Activated CD4-positive, alpha-beta T cell treated with anti-CD3 and anti-CD28 coated beads, Interleukin-10, Interleukin-2, amounts not matched to agents 100 ng/mL and 50 ng/mL, durations not matched to agents 16 hours and 8 hours (primary cell): ENCODE measurements at places on chromosomes 7 and 10.

GRCh38 chr10:69321865-69322264, 43.6 kb downstream of the HK1 start:
- DNase-seq = no peak

GRCh38 chr10:110163192-110163773, 44.1 kb upstream of the MXI1 start:
- DNase-seq = no peak

DNA sequence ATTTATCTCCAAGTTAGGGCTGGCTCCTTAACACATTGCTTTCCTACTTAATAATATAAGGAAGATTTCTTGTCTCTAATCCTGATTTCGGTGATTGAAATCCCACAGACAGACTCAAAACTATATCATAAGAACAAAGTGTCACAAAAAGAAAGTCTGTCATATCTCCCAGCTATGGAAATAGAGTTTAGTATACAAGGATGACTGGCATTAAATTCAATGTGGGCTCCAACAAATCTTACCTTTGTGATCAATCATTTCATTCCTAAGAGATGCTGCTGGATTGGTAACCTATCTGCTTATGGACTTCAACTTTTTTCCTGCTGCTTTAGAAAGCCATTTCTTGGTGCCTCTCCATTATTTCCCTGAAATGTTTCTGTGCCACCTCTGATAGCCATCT, 39.5 kb upstream of the ZRANB1 start:
- DNase-seq = no peak

- peak; percentile 69 for DNase-seq
These were observed 79.0 kb upstream of the TMEM168 start for GRCh38 chr7:112869111-112869774.

DNA sequence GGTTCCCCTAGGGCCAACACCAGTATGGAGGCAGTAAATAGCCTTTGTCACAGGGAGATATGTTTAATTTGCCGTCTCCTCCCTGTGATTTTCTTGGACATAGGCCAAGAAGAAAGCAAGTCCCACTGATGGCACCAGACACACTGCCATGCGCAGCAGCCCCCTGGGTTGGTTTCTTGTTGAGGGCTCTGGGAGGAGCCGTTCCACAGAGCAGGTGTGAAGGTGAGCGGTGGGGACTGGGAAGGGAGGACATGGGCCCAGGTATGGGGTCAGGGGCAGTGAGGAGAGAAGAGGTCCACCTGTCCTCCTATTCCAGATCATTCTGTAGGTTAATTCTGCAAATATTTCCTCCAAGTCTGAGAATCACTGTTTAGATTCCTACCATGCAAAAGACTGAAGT, 376.1 kb downstream of the PLXNA4 start:
- no peak for DNase-seq

- DNase-seq = no peak
These were observed 8.6 kb upstream of the UPF2 start for GRCh38 chr10:12051241-12051640.

DNA sequence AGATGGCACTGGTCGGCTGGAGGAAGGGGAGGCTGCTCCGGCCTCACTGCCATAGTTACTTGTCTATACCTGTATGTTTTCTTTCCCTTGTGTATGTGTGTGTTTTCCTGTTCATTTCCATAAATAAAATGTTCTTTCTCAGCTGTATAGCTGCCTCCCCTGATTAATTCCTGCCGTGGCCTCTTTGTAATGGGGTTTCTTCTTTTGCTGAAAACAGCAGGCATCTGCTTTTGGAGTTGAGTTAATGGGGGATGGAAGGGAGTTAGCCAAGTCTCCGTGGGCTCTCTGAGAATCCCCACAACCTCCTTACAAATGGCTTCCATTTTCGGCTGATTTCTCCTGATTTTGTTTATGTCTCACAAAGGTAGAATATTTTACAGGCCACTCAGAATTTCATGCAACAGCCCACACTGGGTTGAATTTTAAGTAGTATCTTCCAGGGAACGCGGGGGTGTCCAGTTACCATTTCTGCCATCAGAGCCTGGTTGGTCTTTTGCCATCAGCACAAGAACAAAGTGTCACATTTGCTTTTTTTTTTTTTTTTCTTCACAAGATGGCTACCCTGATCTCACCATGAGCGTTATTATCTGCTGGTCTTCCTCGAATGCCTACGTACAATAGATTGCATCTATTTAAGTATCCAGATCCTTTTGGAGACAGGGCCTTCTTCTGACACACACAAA, 88.1 kb upstream of the NRP1 start:
- no peak for DNase-seq

- DNase-seq = no peak
These were observed 316.0 kb upstream of the SEMA3C start for GRCh38 chr7:81234896-81235295.

- no peak for DNase-seq
These were observed 13.2 kb downstream of the TACR2 start for GRCh38 chr10:69403519-69403918.

DNA sequence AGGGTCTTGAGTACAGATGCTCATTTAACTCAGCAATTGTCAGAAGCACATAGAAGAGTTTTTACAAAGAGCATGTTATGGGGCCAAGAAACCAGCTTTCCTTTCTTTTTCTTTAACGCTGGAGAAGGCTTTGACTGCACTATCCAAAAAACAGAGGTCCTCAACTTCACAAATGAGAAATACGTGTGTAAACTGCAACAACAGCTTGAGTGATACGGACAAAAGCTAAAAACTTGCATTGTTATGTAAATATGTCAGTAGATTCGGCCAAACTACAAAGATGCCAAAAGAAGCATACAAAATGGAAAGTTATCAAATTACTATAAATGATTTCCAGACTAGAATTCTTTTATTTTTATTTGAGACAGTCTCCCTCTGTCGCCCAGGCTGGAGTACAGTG, 62.4 kb upstream of the C10orf90 start:
- no peak for DNase-seq

- no peak for DNase-seq
These were observed 592.5 kb downstream of the TYW1 start for GRCh38 chr7:67589183-67589582.

- DNase-seq = no peak
These were observed at the start of gene NEUROG3 for GRCh38 chr10:69573056-69573806. NEUROG3 (minus strand) TSS chr10:69573422; CDS start chr10:69573043, 379 bp downstream.

- DNase-seq = peak; percentile 31
These were observed 209.4 kb downstream of the CELF2 start for GRCh38 chr10:11227103-11227502.

GRCh38 chr10:72223743-72224101, 7.6 kb upstream of the ASCC1 start:
- DNase-seq = no peak

DNA sequence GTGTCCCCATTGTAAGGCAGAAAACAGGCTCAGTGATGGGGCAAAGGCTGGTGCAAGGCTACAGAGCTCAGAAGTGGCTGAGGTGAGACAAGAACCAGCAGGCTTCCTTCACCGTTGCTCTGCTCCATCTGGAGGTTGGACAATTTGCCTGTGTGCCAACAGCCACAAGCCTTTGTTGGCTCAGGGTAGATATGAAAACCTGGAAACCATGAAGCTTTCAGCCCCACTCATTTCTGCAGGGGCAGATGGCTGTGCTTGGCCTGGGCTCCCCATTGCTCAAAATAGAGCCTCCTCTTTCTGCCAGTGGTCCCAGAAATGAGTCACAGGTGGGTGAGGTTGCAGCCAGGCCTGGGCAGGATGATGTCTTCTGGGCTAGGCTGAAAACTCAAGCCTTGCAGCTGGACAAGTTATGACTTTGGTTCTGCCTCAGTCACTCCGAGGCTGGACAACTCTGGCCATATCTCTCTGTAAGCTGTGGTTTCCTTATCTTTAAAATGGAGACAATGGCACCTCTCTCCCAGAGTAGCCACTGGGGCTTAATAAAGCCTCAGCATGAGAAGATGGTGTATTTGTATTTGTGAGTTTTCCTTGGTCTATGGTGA, 12.2 kb upstream of the ZNF273 start:
- no peak for DNase-seq

DNA sequence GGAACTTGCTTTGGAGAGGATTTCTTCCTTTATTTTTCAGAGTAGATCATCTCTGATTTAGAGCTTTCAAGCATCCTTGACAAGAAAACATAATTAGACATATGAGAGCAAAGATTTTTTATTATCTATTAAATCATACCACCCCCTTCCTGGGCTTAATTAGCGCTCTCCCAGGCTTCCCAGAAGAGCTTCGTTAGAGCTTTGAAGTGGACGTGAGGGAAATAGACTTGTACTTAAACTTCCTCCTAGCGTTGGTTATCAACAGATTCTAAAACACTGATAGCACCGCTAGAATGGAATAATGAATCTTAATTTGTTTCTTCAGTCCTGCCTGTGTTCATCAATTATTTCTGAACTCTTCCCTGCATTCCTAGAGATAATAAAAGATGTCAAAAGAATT, 173.9 kb upstream of the STK17A start:
- DNase-seq = no peak

DNA sequence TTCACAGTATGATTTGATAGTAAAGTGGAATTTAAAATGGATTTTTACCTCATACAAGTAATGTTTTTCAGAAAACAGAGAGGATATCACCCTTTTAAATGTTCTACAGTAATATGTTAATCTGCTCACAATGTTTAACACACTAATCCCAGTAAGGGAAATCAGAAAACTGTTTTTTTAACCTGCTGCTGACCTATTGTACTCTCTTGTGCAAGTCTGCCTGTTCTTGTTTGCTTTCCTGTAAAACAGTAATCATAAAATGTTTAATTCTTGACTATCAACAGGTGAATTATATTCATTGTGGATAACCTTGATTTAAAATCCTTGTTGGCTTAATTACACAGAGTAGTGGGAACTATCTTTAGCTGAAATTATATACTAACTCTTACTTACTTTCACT, 126.4 kb downstream of the GNAT3 start:
- DNase-seq = no peak

DNA sequence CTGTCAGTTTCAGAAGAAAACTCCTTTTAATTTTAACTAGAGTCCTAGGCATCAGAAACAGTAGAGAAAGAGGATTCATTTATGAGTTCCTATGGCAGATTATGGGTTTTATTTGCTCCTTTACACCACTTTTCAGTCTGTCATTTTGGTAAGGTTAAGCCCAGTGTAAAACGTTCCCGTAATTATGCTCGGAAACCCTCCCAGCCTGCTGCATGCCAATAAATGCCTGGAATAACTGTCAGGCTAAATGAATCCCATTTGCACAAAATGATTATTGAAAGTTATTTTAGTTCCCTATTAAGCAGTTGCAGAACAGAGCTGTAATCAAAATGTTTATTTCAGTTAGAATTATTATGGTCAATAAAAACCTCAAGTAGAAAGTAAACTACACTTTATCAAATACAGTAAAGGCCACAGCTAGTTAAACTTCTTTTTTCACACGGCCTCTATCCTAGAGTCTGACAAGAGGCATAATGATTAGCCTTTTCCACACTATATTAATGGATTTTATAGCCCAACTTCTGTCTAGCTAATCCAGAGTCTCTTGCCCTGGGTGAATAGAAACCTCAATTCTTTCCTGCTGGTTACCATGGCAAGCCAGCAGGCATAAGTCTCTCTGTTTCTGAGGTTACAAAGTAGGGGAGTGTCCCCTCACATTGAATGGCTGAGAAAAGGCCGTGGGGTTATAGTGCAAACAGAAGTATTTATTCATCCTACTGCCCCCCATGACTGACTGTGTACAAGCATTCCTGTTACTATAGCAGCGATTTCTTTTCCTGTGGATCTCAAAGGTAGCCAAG, 80.8 kb upstream of the NPVF start:
- no peak for DNase-seq

- DNase-seq = peak; percentile 26
These were observed 40.9 kb downstream of the PDSS1 start for GRCh38 chr10:26738301-26738911.

GRCh38 chr10:88983206-88983605, 7.4 kb upstream of the FAS start:
- DNase-seq = no peak

- no peak for DNase-seq
These were observed 39.6 kb downstream of the CUL2 start for GRCh38 chr10:35050568-35050967.

DNA sequence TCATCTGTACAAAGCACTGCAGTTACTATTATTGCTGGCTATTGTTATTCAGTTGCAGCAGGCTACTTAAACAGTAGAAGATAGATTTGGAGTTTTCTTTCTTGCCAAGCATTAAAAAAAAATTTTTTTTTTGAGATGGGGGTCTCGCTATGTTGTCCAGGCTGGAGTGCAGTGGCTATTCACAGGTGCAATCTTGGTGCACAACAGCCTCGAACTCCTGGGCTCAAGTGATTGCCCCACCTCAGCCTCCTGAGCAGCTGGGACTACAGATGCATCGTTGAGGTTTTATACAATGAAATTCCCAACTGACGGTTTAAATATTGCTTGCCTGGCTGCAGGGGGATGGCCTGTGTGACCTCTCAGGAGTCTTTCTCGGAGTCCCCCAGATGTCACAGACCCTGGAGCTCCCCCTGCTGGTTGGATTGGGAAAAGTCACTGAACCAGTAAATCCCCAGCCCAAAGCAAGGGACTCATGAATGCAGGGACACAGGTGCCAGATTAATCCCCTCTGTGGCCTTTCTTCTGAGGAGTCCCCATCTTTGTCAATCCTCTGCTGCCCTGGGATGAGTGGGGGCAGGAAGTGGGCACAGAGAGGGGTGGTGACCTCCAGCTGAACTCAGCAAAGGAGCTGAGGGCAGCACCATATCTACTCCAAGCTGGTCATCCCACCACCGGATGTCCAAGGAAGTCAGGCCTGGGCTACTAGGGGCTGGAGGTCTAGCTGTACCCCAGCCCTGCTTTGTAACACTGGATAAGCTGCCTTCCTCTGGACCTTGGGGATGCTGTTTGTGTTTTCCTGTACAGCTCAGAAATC, 149.6 kb downstream of the C10orf105 start:
- peak; percentile 80 for DNase-seq

DNA sequence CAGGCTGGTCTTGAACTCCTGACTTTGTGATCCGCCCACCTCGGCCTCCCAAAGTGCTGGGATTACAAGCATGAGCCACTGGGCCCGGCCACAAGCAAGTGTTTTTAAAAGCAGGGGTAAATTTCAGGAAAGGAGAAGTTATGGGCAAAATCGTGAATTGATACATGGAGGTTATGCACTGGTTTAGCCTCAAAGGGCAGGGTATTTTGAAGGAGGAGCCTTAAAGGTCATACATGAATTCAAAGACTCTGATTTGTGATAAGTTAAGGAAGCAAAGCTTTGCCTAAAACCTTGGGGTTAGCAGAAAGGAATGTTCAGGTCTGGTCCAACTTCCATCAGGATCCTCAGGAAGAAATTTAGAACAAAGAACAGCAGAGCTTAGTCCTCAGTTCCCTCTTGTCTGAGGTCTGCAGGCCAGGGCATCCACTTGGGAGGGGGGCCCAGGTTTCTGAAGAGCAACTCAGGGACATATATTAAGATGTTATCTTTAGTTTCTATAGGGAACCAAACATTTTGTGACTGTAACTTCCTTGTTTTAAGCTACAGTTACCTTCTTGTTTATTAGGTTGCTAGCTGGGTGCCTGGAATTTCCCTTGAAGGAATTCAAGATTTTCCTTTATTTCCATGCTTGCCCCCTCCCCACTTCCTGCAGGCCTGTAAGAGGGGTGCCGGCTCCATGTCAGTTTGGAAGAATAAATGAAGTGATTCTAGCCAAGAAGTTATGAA, 2.8 kb upstream of the REPIN1 start:
- DNase-seq = no peak

- no peak for DNase-seq
These were observed 424.3 kb downstream of the RPS24 start for GRCh38 chr10:78457804-78458482.

GRCh38 chr10:11162828-11163599, 145.3 kb downstream of the CELF2 start:
- DNase-seq = peak; percentile 96

- peak; percentile 57 for DNase-seq
These were observed 17.7 kb downstream of the GIMAP5 start for GRCh38 chr7:150754951-150755350.
